ENCODE measurements at places on chromosomes 11 and 22.

GRCh38 chr11:23976426-23976825 lies 520.4 kb upstream of the LUZP2 start:
- no peak for DNase-seq

DNA sequence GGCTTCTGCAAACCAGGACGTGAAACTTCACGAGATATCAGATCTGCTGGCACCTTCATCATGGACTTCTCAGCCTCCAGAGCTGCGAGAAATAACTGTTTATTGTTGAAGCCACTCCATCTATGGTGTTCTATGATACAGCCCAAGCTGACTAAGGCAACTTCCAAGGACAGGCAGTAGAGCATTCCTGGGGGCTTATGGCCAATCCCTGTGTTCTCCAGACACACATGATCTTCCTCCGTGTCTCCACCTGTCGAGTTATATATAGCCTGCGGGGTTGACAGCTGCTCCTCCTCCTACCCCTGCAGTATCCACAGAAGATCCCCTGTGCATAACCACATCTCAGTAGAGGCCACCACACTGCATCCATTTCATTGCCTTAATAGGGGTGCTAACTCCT lies 11.0 kb downstream of the TP53AIP1 start:
- DNase-seq, result no peak

DNA sequence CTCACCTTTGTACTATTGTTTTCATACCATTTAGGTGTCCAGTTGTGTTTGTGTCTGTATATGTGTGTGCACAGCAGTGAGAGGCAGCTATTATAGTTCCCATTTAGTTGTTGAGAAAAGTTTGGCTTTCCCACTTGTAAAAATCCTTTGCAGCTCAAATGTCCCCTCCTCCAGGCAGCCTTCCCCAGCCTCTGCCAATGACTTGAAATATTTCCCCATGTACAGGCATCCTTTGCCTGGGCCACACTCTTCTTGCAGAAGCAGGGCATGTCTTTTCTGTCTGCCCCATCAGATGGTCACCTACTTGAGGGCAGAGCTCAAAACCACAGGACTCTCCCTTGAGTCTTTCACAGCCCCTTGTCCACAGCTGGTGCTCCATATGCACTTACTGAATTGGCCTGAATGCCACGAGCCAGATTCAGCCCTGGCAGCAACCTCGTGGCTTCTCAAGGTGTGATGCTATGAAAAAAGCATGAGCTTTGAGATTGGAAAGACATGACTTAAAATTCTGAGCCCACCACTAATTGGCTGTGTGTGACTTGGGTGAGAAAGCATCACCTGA lies 39.3 kb downstream of the MYEOV start:
- DNase-seq, result no peak

DNA sequence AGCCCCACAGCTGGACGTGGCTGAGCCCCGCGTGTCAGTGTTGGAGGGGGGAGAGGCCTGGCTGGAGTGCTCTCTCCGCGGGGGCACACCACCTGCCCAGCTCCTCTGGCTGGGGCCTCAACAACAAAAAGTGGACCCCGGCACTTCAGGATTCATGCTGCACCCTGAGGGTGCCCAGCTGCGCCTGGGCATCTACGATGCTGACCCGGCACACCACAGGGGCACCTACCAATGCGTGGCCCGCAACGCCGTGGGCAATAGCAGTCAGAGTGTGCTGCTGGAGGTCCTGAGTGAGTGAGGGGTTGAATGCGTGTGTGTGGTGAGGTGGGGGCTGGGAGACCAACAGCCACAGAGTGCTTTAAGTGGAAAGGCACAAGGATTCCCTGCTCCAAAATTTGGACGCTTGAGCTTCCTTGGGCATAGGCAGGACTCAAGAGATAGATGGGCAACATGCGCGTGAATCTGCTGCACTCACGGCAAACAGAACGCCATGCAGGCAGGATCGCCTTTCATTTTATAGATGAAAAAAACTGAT lies 7.6 kb downstream of the VSIG10L2 start:
- DNase-seq, result no peak

DNA sequence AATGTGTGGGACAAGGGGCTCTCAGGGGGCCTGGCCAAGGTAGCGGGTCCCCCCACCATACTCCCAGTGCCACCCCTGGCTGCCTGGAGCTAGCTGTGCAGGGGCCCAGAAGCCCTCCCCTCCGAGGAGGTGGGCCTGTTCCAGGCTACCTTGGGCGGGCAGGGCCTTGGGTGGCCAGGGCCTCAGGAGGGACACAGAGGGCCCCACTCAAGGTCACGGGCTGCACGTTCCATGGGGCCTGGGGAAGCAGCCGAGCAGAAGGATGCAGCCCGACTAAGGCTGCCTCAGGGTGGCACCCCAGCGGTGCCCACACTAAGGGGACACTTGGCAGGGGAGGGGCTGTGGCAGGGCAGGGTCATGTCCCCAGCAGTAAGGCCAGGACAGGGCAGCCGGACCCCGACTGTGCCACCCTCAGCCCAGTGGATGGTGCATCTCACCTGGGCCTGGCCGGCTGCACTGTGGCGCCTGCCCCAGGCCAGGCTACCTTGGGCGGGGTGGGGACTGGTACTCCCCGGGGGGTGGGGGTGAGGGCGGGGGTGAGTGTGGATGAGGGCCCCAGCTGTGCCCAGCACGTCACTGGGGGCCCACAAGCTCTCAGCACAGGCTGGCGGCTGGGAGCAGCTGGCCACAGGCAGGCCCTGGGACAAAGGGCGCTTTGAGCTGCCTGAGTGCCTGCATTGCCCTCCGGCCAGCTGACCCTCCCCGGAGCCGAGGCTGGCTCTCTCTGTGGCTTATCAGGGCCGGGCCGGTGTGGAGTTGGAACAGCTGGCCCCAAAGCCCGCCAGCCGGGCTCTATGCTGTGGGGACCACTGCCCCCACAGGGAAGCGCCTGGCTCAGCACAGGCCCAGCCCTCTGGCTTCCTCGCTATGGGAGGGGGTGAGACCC lies 117.1 kb downstream of the KCNQ1 start:
- no peak for DNase-seq

DNA sequence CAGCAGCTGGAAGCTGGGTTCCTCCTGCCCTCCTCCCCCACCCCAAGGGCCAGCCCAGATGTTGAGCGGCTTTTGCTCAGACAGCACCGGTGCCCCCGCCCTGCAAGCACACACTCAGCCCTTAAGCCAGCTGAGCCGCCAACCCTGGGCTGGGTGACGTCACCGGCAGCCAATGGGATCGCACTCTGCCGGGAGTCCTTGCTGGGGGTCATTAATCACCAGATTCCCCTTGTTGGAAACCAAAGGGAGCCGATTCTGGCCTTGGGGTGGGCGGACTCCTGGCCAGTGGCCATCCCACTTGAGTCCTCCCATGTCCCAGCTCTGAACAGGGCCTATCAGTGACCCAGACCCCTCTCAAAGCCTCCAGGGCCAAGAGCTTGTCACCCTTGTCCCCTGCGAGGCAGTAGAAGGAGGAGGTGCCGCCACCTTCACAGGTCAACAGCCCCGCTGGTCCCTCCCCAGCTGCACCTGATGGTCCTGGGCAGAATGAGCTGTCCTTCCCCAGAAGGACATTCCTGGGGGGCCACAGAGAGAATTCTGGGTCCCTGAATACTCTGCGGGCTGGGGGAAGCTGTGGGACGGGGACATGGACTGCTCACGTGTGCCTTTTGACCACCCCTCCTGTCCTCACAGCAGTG lies 7.4 kb downstream of the DUSP8 start:
- peak; percentile 75 for DNase-seq

DNA sequence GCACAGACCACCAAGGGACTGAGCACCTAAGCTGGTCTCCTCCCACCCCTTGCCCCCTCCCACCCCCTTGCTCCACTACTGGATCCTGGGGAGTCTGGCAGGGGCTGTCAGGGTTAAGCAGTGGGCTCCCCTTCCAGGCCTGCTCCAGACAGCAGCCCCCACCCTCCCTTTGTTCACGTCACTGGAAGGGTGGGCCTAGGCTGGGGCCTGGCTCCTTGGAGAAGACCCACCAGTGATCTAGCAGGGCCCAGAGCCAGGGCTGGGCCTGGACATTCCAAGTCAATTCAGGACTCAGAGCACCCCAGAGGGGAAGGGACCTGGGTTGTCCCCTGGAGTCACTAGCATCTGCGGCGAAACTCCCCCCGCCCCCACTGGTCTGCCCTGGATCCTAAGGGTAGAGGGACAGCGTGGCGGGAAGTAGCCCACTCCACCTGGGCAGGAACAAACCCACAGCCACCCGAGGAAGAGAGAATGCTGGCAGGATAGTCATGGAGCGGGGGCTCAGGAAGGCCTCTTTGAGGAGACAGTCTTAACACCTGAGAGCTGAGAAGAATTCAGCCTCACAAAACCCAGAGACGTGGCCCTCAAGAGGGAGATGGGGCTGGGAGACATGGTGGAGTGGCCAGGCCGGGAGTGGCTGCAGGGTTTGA lies 45.8 kb downstream of the IGLL1 start:
- DNase-seq, result no peak

DNA sequence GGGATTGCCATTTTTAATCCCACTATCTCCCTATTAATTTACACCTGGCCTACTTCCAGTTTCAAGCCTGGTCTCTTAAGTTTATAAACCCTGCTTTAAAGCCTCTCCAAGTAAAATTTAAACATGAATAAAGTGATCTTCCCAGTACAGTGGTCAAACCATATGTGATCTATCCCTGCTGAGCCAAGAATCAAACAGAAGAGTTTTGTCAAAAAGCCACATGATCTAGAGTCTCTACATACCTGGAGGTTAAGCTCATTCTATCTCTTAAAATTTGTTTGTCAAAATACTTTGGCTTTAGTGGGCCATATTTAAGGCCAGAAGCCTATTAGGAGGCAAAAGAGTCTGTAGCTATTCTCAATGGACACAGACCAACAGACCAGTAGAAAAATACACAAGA lies 42.9 kb upstream of the DDI1 start:
- no peak for DNase-seq

GRCh38 chr11:68146704-68147474 lies 25.7 kb upstream of the CHKA start:
- DNase-seq, result peak; percentile 94

DNA sequence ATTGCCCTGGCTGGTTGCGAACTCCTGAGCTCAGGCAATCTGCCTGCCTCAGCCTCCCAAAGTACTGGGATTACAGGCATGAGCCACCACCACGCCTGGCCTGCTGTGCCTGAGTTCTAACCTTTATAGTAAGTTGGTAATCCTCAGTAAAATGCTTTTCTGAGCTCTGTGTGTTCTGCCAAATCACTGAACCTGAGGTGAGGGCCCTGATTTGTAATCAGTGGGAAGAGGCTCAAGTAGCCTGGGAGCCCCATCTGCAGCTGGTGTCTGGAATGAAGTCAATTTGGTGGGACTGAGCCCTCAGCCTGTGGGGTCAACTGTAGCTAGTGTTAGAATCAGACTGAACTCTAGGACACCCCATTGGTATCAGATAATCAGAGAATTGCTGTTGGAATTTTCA lies 72.6 kb upstream of the PARVG start:
- no peak for DNase-seq

- no peak for DNase-seq
Measured at GRCh38 chr11:5931061-5931460, 11.0 kb upstream of the OR56A3 start.

DNA sequence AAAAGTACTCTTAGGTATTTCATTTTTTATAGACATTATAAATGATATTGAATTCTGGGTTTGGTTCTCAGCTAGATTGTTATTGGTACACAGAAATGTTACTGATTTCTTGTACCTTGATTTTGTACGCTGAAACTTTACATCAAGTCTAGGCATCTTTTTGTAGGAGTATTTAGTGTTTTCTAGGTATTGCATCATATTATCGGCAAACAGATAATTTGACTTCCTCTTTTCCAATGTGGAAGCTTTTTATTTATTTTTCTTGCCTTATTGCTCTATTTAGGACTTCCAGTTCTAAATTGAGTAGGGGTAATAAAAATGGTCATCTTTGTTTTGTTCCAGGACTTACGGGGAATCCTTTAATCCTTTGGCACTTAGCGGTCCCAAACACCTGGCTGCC lies 676.6 kb upstream of the CCDC179 start:
- DNase-seq, result no peak
